ENCODE measurements at places on chromosomes 5 and 9.

DNA sequence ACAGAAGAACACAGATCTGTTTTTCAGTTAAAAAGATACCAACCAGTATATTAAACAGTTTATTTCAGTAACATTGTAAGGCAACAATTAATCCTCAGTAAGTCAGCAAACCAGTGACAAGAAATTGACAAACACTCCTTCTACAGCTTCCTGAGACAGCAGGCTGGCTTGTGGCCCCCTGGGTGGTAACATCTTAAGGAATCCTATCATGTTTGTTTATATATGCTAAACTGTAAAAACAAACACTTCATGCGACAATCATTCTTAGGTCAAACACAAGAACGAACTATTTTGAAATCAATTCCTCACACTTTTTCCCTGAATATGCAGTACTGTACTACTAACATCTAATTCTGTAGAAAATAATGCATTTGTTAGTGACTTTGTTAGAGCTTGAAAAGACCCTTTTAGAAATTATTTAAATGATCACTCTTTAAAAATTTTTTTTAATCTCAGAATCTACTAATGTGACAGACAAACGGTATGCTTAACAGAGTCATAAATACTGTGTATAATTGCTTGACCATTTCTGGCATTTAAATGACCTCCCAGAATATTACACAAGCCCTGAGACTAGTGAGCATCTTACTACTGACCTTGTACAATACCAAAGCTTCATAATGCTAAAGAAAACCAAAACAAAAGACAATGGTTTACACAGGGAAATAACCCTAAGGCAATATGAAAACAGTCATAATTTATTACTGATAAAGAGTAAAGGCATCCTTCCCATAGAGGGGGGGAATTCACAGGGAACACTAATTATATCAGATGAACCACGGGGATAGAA, 48.2 kb downstream of the ERMP1 start:
- no peaks in the 10 kb centered on the region for H3K4me1 ChIP-seq
- H3K27me3 ChIP-seq = no peaks in the 10 kb centered on the region
- no peak overlapping the region for H3K27ac ChIP-seq
- no peak for DNase-seq
- H3K36me3 ChIP-seq = peaks cover 19% of the 10 kb centered on the region

DNA sequence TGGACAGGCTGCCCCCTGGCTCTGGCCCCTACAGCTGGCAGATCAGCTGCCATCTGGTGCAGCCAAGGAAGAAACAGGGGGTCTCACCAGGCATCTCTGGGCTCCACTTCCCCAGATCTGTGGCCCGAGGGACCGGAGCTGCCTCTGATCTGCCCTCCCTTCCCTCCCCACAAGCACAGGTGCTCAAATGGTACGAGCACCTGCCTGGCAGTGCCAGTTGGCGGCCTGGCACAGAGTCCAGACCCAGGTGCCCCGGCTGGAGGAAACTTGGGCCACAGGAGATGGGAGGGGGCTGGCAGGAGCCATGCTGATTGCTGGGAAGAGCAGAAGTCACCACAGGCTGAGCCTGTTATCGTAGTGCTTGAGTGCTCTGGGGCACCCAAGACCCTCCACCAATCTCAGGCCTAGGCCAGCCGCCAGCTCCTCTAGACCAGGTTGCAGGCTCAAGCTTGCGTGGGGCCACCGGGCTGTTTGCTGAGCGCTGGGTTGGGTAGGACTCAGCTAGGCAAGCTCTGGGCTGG, 5.0 kb upstream of the CAMK2A start:
- H3K36me3 ChIP-seq = no peaks in the 10 kb centered on the region
- no peaks in the 10 kb centered on the region for H3K27me3 ChIP-seq
- no peak overlapping the region for H3K4me3 ChIP-seq
- no peaks in the 10 kb centered on the region for H3K4me1 ChIP-seq
- no peak for DNase-seq
- no peak overlapping the region for H3K27ac ChIP-seq

DNA sequence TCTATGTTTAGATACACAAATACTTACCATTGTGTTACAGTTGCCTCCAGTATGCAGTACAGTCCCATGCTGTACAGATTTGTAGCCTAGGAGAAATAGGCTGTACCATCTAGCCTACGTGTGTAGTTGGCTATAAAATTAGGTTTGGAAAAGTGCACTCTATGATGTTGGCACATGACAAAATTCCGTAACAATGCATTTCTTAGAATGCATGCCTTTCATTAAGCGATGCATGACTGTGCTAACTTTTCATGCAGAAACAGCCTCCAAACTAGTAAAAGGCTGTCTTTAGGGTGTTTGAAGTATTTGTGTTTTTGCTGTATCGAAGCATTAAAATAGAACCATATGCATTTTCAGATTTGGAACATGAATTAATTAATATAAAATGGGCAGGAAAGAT, 157.9 kb downstream of the RMI1 start:
- H3K36me3 ChIP-seq = no peaks in the 10 kb centered on the region
- no peak overlapping the region for H3K27ac ChIP-seq
- DNase-seq = no peak

GRCh38 chr5:41410737-41411136, 99.7 kb downstream of the PLCXD3 start:
- no peaks in the 10 kb centered on the region for H3K36me3 ChIP-seq
- no peak for DNase-seq
- no peak overlapping the region for H3K4me3 ChIP-seq
- no peak overlapping the region for H3K27ac ChIP-seq

DNA sequence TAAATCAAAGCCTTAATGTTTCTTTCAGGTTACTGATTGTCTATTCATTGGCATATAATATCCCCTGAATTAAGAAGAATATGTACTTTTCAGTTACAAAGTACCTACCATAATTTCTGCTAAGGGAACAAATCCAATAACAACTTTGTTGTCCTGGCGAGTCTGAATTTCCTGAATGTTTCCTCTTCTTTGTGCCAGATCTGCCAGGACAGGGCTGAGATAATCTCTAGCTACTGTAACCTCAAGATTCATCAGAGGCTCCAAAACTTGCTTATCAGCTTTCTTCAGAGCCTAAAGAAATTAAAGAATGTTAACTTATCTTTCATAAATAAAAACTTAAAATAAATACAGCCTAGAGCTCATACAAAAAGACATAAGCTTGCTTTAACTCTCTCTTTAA, 37.2 kb downstream of the HEXB start:
- no peak for DNase-seq
- peaks cover 67% of the 10 kb centered on the region for H3K36me3 ChIP-seq
- H3K27ac ChIP-seq = no peak overlapping the region
- no peaks in the 10 kb centered on the region for H3K27me3 ChIP-seq

GRCh38 chr5:95445995-95446394, 54.8 kb downstream of the FAM81B start:
- no peak overlapping the region for H3K27ac ChIP-seq
- H3K4me3 ChIP-seq = no peak overlapping the region
- no peaks in the 10 kb centered on the region for H3K36me3 ChIP-seq
- no peaks in the 10 kb centered on the region for H3K4me1 ChIP-seq

DNA sequence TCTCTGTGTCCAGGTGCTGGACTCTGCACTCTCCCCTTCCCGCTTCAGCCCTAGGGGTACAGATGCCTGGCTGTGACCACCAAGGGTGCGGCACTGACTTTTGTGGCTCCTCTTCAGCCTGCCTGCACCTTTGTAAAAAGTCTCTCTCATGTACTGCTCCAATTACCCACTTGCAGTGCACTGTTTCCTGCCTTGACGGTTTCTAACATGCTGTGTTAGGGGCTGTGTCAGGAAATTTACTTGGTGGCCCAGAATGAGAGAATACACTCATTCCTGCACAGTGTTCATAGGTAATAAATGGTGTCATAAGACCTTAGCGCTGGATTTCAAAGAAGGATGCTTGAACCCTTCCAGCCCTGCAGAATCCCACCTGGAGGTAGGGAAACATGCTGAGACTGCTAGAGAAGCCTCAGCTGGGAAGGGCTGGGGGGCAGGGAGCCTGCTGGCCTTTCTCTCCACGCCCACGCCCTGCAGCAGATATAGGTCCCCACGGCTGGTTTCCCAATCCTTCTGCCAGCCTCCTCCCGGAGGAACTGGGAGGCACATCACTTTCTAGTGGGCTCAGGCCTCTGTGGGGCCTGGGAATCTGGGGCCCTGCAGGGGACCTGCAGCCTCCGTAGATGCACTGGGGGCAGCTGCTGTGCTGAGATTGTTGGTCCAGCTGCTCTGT, 17.6 kb upstream of the HRH2 start:
- H3K27ac ChIP-seq = no peak overlapping the region
- H3K4me3 ChIP-seq = no peak overlapping the region
- no peaks in the 10 kb centered on the region for H3K27me3 ChIP-seq
- H3K36me3 ChIP-seq = no peaks in the 10 kb centered on the region
